ENCODE measurements at places on chromosomes 12 and 14.

- no peak for DNase-seq
Measured at GRCh38 chr14:45150386-45150890, 14.7 kb downstream of the FANCM start.

DNA sequence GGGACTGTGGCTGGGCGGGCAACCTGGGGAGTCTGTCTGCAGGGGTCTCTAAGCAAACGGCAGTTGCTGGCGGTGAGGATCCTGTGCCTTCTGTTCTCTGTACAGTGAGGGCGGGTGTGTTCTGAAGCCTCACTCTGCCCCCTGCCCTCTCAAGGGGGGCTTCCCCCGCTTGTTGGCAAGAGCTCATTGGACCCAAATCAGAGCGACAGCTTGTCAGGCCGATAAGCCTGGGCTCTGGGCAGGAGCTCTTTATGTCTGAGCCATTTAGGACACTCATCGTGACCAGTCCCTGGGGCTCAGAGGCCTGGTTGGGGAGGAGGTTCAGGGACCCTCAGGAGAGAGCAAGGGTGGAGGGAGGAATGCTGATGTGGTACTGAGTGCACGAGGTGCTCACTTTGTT lies 136.0 kb downstream of the TSPAN9 start:
- DNase-seq = no peak

GRCh38 chr12:46269429-46270241 lies 792 bp upstream of the SLC38A1 start:
- peak; percentile 31 for DNase-seq

DNA sequence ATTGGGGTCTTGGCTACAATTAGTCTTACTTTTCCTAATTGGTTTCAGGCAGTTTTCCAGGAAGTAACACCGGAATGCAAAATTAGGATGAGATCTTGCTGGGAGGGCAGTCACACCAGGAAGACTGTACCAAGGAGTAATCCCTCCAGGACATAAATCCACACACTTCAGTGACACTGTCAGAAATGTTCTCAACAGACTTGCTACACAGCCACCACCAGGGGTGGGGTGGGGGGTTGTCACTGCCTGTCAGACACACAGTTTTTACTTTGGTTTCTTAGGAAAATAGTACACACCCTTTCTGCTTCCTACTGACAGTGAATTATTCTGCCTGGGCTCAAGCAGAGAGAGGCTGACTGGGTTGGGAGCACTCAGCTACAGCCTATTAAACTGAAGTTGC lies 102.9 kb upstream of the CCDC196 start:
- DNase-seq = no peak

DNA sequence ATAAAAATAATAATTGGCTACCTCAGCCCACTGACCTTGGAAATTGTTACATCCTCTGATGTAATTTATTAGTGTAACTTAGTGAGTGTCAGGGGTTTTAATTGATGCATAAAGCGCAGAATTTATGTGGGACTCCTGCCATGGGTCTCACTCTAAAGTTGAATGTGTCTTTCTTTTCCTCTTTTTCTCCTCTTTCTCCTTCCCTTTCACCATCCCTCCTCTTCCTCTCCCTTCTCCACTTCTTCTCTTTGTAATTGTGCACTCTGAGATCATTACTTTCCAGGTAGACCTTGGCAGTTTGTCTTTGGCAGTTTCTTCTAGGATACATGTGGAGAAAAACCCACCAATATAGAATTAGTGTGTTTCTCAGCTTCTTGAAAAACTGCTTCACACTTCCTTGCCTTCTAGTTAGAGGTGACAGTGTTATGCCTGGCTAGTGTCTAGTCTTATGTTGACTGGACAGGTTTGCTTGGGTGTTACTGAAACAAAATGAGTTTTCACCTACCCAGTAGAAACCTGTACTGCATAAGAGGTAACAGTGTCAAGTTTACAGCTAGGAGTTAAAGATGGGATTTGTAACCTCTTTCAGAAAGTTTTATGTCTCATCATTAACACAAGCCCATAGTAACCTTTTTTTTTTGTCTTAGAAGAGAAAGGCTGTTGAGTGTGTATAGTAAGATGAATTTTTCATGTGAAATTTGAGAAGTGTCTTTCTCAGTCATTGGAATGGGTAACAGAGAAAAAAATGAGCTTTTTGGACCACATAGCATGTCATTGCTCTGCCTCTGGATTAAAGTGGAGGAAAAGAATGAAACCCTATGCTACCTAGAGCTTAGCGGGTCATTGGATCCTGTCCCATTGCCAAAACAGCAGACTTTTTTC lies 18.6 kb downstream of the PELI2 start:
- DNase-seq = no peak

GRCh38 chr12:3667485-3667884 lies 85.4 kb downstream of the CRACR2A start:
- DNase-seq = no peak

GRCh38 chr14:33799705-33800570 lies 150.9 kb downstream of the EGLN3 start:
- DNase-seq = no peak

DNA sequence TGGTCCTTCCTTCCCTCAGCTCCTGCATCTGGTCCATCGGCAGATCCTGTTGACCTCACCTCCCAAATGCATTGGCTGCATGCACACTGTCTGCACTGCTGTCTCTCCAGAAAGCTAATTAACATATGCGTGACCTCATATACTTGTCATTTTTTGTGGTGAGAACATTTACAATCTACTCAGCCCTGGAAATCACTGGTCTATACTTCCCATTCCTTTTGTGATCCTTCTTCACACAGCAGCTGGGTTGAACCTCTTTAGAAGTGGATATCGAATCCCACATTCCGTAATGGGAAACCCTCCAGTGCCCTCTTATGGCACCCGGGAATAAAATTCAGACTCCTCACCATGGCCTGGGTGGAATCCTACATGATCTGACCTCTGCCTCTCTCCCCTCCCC lies 45.0 kb downstream of the SMOC1 start:
- no peak for DNase-seq

GRCh38 chr12:108798551-108799221 lies 58.7 kb downstream of the SSH1 start:
- no peak for DNase-seq

DNA sequence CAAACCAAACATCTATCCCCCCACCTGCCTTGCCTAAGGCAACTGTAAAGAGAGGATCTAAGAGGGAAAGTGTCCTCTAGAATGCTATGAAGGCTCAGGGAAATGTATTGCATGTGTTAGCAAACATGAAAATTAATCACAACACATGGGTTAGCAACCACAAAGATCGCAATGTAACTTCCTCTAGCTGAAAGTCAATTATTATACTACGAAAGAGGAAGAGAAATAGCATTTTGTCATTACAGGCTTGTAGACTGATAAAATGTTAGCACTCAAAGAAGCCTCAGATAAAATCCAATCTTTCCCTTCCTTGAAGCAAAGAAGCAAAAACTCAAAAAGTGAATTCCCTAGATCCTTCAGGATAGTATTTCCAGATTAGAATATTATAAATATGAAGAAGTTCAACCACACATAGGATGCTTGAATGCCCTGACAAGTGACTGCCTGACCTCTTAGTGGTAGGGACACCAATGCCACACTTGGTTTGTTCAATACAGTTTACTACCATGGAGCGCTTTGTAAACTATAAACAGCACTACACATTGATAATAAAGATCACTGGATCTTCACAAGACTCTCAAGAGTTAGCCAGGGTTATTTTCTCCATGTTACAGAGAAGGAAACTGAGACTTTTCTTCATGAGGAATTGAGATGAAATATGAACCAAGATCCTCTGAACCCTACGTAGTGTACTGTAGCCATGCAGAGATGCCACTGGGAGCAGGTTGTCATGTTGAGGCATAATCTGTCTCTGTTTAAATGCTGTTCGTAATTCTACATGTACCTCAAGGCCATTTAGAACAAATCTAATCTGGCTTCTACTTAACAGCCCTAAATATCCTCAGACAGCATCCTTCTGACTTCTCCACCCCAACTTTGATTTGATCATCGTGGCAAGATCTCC lies 100.7 kb downstream of the ITPR2 start:
- DNase-seq = no peak

DNA sequence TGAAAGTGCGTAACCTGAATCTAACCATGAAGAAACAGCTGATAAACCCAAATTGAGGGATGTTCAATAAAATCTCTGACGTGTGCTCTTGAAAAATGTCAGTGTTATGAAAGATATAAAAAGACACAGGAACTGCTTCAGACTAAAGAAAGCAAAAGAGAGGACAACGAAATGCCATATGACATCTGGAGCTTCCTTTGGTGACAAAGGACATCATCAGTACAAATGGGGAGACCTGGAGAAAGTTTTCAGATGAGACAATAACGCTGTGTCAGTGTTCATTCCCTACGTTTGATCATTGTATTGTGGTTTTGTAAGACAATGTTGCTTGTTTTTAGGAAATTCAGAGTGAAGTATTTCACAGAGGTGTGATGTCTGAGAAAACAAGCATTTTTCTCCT lies 125.9 kb upstream of the MAP1LC3B2 start:
- no peak for DNase-seq

GRCh38 chr12:26239122-26239851 lies 43.9 kb downstream of the SSPN start:
- DNase-seq = no peak

- DNase-seq = no peak
Measured at GRCh38 chr12:30166006-30166795, 382.5 kb upstream of the TMTC1 start.

DNA sequence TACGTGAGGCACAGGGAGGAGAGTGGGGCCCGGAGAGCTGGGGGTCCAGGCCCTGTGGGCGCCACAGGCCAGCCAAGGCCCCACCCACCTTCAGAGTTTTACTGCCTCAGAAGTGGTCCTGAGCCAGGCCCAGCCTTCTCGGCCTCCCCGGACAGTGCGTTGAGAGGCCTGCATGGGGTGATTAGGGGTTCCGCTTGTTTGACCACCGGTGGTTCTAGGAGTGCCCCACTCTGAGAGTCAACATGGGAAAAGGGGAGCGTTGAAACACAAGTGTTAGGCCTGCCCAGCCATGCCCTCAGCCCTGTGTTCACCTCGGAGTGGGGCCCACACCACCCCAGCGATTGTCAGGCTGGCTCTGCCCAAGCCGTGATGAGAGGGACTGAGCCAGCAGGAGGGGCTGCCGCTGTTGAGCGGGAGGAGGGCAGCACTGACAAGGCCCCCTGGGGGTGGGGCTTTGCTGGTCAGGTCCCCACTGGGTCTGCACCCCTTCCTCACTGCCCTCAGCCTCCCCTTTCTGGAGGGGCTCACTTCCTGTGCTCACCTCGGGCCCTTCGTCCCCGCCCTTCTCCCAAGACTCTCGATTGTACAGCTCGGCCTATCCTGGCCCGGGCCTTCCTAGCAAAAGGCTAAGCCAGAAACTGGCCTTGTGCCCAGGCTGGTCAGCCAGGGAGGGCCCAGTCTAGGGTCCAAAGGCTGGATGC lies 4.8 kb downstream of the CKB start:
- DNase-seq = no peak

GRCh38 chr12:123398177-123398549 lies 14.2 kb downstream of the KMT5A start:
- no peak for DNase-seq

DNA sequence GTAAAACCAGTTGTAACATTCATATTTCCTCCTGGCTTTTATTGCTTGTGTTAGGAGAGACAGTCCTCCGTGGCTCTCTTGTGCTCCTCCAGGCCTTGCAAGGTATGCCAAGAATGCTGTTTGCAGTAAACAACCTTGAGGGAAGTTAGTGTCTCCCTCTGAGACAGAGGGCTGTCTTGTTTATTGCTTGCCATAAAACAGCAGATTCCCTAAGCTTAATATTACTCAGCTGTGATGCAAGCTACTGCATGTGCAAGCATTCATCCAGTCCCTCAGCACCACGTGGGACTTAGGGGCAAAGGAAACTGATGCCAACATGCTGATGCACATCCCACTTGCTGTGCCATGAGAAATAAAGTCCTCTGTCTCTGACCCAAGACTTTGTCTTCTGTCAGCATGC lies 6.6 kb downstream of the POMT2 start:
- no peak for DNase-seq

- DNase-seq = no peak
Measured at GRCh38 chr12:79439175-79439825, 251.5 kb downstream of the PAWR start.

- DNase-seq = no peak
Measured at GRCh38 chr12:42588524-42589464, 752 bp downstream of the PRICKLE1 start.
